Activated CD4-positive, alpha-beta T cell treated with anti-CD3 and anti-CD28 coated beads, Interleukin-2, amount 50 U/mL, for 1 hour (primary cell): ENCODE measurements at places on chromosomes 3 and 15.
A peak's percentile ranks its signal among the peaks of the same experiment; 100 is the strongest.

DNA sequence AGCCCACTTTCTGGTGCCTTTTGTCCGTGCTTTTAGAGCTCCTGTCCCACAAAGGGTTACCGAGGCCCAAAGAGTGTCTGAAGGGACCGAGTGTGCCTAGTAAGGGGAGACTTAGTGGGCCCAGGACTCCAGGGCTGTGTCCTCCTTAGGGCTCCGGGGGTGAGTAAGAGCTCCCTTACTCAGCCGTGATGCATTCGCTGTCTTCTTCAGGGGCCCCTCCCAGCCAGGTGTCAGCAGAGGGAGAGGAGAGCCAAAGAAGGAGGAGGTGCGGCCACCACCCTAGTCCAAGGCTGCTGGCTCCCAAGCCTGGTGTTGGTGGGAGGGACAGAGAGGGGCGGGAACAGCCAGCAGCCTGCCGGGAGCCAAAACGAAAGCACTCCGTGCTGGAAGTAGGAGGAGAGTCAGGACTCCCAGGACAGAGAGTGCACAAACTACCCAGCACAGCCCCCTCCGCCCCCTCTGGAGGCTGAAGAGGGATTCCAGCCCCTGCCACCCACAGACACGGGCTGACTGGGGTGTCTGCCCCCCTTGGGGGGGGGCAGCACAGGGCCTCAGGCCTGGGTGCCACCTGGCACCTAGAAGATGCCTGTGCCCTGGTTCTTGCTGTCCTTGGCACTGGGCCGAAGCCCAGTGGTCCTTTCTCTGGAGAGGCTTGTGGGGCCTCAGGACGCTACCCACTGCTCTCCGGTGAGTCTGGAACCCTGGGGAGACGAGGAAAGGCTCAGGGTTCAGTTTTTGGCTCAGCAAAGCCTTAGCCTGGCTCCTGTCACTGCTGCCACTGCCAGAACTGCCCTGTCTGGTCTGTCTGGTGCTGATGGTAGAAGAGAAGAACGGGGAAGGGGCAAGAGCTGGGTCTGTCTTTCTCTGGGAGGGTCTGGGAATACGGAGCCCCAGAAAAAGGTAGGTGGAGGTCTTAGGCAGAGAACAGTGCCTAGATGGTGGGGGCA lies at the start of gene IL17RC:
Gene IL17RC (plus strand): TSS at position 365 of the 947 bp plus-strand sequence. CDS start 218 bp downstream, at position 583.
- DNase-seq: no peak

GRCh38 chr3:6448011-6448410 lies 412.9 kb upstream of the GRM7 start:
- no peak for DNase-seq

- no peak for DNase-seq
Observed at GRCh38 chr3:20669184-20669583, 483.2 kb upstream of the SGO1 start.

GRCh38 chr3:112379020-112379690 lies 46.2 kb downstream of the CD200 start:
- no peak for DNase-seq

DNA sequence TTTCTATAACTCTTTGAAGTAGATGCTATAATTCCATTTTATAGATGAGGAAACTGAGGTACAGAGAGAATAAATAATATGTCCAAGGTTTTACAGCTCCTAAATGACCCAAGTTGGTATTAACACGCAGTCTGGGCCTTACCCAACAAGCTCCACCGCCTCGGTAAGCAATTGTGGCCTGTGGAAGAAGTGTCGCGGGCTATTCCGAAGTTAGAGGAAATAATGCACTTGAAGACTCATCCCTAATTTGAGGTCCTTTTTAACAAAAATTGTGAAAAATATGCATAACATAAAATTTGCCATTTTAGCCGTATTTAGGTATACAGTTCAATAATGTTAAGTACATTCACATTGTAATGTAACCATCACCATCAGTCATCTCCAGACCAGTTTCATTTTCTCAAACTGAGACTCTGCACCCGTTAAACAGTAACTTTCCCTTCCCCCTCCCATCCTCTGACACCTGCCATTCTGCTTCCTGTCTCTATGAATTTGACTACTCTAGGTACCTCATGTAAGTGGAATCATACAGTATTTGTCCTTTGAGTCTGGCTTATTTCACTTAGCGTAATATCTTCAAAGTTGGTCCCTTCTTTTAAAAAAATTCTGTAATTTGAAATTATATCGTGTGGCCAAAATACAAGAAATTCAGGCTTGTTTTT lies 18.2 kb downstream of the IDH3A start:
- DNase-seq: no peak

DNA sequence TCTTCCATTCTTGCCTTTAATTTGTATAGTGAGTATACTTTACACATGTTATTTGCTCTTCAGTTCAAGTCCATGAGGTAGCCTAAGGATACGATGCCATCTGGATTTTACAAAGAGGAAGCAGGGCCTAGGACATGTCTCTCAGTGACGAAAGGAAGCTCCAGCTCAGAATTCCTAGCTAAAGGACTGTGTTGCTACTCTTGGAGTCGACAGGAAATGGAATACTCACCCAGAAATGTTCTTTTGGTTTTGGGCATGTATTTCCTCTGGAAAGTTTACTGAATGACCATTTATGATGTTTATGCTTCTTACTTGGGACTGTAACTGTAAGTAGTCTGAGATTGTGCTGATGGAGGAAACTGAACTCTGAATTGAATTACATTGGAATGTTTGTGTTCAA lies 12.5 kb downstream of the OXNAD1 start:
- DNase-seq: no peak

GRCh38 chr3:197333901-197334639 lies 35.7 kb upstream of the DLG1 start:
- no peak for DNase-seq

DNA sequence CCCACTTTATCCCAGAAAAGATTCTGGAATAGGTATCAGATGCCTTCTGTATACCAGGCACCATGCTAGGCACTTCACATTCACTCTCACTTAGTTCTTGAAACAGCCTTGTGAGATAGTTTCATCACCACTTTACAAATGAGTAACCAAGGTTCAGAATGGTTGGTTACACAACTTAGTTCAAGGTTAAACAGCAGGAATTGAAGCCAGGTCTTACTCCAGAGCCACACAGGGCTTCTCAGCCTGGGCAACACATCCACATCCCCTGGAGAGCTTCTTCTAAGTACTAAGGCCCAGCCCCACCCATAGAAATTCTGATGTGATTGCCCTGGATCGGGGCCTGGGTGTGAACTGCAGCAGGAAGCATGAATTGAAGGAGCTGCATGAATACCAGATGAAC lies 18.6 kb downstream of the WHAMM start:
- no peak for DNase-seq

DNA sequence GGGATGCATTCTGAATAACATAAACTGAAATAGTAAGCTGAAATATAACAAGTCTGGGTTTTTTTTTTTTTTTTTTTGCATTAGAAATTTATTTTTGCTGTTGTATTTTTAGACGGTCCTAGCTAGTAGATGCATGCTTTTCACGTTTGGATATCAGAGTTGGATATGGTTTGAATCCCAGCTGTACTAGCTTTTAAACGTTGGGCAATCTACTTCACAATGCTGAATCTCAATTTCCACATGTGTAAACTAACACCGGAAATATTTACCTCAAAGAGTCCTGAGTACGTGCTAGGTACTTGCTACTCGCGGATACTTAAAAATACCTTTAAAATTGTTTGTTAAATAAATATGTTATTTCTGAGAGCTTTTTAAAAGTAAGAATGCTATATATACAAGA lies 139.8 kb downstream of the BBX start:
- no peak for DNase-seq

DNA sequence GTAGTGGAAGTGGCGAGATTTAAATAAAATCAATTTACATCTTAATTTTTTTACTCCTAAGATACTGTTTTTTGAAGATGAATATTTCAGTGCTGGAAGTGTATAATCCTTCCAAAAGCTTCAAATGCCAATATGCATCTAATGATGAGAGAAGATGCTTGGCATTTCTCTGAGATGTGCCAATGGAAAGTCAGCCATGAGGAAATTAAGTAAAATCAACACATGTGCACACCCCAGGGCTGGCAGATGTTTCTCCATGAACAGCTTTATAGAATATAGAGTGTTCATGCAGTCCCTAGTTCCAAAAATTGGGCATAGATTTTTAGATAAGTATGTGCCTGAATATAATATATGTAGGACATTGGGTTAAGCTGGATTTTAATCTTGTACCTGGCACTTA lies 90.1 kb downstream of the CPNE4 start:
- no peak for DNase-seq

DNA sequence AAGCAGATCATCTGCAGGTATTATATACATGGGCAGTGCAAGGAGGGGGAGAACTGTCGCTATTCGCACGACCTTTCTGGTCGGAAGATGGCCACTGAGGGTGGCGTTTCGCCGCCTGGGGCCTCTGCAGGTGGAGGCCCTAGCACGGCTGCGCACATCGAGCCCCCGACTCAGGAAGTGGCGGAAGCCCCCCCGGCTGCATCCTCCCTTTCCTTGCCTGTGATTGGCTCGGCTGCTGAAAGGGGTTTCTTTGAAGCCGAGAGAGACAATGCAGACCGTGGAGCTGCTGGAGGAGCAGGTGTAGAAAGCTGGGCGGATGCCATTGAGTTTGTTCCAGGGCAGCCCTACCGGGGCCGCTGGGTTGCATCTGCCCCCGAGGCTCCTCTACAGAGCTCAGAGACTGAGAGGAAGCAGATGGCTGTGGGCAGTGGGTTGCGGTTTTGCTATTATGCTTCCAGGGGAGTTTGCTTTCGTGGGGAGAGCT lies 639 bp downstream of the MKRN3 start:
- peak; percentile 26 for DNase-seq

DNA sequence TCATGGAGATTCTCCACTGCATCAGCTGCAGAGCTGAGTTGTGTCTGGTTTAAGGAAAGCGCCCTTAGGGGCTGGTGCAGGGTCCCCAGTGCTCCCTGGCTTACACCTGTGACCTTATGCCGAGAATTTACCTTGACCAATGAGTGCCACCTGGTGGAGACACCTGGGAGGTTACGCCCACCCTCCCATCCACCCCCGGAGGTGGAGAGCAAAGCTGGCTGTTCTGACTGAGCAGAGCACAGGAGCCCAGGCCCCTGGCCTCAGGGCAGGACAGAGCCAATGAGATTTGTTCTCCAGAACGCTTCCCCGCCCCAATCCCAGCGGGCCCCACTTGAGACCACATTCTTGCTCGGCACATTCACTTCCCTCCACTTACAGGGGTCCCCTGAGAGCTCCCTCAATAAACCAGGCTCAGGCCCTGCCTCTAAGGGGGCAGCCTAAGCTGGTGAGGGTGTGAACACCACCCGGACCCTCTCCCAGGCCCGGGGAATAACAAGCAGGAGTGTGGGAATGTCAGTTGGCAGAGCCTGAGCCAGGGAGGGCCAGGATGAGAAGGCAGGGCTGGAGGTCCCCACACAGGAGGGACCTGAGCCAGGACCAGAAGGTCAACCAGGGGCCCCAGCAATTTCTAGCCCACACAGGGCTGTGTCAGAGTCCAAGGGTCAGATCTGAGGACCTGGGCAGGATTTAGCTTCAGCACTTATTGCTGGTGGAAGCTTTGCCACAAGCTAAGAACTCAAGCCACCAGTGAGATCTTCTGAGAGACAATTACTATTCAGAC lies 117.1 kb downstream of the TPRA1 start:
- no peak for DNase-seq
